ENCODE measurements at places on chromosomes 5 and 9. TPM values are rescaled to one million over a fixed set of nuclear protein-coding genes. Genes with fewer than 3 reads are reported as not detected.

The MLANA gene
- total RNA-seq, result not detected

The IL5 gene
- not detected for total RNA-seq

- no peak for DNase-seq
Measured at GRCh38 chr9:114613087-114613486, 2.0 kb downstream of the TMEM268 start.

GRCh38 chr5:56685503-56686217, 129.7 kb upstream of the MAP3K1 start:
- DNase-seq, result no peak

GRCh38 chr5:14299666-14300065, 156.5 kb downstream of the TRIO start:
- no peak for DNase-seq

GRCh38 chr5:149367249-149367971, 9.6 kb downstream of the PCYOX1L start:
- peak; percentile 59 for DNase-seq

GRCh38 chr9:85118990-85119755, 449.6 kb downstream of the NTRK2 start:
- peak; percentile 93 for DNase-seq

DNA sequence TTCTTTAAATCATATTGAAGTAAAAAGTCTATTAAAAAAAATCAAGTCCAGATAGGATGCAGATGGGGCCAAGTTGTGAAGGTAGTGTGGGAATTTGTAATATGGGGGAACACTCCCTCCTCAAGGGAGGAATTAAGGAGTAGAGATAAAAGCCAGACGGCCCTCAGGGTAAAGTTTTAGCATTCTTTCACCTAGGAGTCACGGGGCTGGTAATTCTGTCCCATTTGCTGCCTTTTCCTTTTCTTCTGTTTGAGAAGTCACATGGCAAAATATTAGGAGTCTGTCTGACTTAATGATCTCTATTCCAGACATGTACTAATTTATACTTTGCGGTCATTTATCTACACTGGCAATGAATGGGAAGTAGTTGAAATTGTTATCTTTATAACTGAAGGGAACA, 61.9 kb downstream of the SNX24 start:
- peak; percentile 68 for DNase-seq

DNA sequence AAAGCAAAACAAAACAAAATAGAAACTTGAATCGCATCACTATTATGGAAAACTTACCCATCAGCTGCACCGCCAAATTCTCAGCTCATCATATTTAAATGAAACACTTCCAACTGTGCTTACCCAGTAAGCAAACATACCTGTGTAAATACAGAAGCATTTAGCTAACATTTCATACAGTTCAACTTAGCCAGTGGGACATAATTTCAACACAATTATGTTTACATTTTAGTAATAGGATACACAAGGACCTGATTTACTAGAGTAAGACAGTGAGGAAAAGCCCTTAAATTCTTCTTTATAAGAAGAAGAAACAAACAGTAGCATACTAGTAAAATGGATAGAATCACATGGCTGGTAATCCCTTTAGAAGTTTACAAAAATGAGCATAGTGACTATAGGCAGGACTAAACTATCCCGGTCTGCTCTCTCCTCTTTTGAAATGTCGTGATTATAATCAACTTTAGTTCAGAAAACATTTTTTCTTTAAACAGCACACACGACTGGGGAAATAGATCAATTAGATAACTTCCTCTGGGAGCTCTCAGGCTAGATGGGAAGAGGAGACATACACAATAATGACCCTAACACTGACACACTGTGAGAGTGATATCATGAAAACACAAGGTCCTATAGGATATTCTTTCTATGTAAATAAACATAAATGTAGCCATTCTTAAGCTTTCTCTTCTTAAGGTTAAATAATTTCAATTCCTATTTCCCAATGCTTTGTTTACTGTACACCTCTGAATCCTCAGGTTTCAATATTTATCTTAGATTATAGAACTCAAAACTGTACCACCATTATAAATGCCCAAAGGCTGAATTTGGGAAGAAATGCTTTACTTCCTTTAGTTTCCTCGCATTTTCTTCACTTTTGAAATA, 15.9 kb upstream of the CDC20B start:
- DNase-seq, result no peak

GRCh38 chr5:37501152-37501551, 122.0 kb downstream of the WDR70 start:
- peak; percentile 20 for DNase-seq

DNA sequence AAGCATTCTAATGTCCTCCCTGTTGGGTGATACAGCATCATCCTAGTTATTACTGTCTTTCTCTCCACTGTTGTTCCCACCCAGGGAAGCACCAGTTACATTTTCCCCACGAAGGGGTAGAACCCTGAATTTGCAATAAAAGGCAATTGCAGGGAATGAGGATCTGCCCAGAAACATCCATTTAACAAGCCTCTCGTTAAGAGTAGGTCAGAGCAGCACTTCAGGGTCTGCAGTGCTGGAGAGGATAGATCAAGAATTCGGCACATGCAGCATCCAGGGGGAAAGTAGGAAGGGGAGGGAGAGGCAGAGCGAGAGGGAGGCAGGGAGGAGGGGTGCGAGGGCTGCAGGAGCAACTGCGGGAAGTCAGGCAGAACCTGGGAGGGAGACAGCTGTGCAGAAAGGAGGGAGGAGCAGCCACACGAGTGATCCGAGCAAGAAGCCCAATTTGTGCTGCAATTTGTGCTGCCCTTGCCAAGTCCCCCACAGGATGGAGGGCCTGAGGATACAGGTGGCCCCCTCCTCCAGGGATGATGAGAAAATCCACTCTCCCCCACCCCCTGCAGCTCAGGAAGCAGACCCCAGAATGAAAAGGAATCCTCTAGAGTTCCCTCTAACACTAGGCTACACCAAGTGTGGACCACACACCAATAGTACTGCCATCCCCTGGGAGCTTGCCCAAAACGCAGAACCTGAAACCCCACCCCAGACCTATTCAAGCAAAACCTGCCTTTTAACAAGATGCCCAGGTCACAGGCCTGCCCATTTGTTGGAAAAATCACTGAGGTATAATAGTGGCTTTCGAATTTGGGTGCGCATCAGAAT, 62.2 kb downstream of the EPB41L4B start:
- DNase-seq, result no peak
